ENCODE measurements at places on chromosomes 1 and 21.
A peak's percentile ranks its signal among the peaks of the same experiment; 100 is the strongest.

DNA sequence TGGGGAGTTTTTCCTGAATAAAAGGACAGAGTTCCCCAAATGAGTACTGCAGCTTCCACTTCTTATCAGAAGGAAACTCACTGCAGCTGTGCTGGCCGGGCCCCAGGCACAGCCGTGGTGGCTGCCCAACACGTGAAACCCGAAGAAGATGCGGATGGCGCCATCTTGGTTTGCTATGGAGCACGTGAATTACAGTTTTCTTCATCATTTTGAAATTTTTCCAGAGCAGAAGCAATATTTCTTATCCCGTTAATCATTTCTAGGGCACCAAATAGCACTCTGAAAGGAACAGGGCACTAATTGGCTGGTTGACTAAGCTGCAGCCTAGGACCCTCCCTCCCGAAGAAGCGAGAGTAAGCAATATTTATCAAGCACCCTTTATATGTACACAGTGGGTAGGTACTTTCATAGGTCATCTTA is 63.2 kb upstream of the EPS8L3 start:
- no peak for DNase-seq

- no peak for DNase-seq
Measured at GRCh38 chr1:162682013-162682419, 49.8 kb downstream of the DDR2 start.

- no peak for DNase-seq
Measured at GRCh38 chr1:40399984-40400704, 26.6 kb downstream of the SMAP2 start.

GRCh38 chr1:172484252-172484651 is 40.4 kb upstream of the PIGC start:
- no peak for DNase-seq

GRCh38 chr21:22993822-22994574 is 1995.8 kb downstream of the NCAM2 start:
- DNase-seq: no peak

DNA sequence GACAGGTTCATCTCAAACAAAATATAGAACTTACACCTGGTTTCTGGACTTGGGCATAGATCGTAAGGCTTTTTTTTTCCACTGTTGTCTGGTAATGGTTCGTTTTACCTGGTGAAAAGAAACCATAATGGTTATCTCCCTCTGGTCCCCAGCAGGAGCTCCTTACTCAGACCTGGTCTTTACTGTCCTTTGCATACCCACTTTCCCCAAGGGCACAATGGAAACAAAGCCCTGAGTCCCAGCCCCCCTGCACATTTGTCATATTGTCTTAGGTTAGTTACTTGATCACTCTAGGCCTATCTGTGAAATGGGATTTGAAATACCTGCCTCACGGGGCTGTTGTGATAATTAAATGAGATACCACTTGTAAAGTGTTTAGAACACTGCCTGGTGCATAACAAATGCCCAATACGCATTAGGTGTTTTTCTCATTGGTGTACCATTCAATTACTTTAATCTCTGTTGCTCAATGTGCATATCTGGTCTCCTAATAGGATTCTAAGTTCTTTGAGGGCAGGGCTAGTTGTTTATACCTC is 27.0 kb downstream of the SLAMF1 start:
- no peak for DNase-seq

DNA sequence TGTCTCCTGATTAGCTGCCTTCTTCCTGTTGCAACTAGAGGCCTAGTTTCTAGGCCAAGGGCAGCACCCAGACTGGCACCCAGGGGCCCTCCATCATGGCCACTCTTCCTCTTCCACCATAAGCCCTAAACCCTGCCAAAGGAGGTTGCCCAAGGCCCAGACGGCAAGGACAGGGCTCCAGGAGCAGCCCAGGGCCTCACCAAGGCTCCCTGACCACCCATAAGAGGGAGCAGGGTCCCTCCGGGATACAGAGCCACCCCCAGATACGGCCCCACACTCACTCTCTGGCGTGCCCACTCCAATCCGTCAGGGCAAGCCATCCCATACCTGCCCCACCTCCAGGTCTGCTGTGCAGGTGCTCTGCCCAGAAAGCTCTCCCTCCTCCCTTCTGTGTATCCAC is 79.9 kb downstream of the ITPKB start:
- DNase-seq: no peak

GRCh38 chr1:107594536-107594935 is 370.4 kb downstream of the VAV3 start:
- no peak for DNase-seq

GRCh38 chr1:37040261-37040660 is 5.9 kb upstream of the GRIK3 start:
- DNase-seq: no peak

- DNase-seq: no peak
Measured at GRCh38 chr21:26127918-26128317, 42.7 kb downstream of the APP start.

- no peak for DNase-seq
Measured at GRCh38 chr1:81754424-81754823, 46.3 kb upstream of the ADGRL2 start.

- DNase-seq: no peak
Measured at GRCh38 chr1:59522925-59523505, 226.1 kb downstream of the FGGY start.

- no peak for DNase-seq
Measured at GRCh38 chr1:81760477-81761097, 40.1 kb upstream of the ADGRL2 start.

- DNase-seq: no peak
Measured at GRCh38 chr1:53467391-53467790, 8.2 kb downstream of the DMRTB1 start.

DNA sequence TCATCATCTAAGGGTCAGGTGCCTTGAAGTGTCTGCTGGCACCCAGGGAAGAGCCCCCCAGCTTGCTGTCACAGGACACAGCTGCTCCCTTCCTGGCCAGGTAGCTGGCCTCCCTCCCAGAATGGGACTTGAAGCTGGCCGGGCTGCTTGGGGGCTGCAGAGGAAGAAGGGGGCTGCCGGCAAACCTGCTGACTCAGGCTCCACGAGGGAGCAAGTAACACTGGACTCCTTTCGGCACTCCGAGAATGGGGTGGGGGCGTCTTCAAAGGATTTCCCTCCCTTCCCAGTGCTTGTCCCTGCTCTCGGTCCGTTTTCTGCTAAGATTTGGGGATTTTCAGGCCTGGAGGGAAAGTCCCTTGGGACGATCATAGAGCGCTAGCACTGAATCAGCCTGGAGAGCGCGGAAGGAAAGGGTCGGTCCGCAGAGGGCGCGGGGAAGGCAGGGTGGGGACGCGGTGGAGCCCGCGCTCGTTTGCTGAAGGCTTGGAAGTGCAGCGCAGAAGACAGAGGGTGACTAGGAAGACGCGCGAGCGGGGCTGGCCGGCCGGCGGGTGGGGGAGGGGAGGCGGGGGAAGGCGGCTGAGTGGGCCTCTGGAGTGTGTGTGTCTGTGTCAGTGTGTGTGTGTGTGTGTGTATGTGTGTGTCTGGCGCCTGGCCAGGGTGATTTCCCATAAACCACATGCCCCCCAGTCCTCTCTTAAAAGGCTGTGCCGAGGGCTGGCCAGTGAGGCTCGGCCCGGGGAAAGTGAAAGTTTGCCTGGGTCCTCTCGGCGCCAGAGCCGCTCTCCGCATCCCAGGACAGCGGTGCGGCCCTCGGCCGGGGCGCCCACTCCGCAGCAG is at the start of gene CSF1:
CSF1 (plus strand) TSS at position 727 of the 840 bp plus-strand sequence. CDS start 175 bp downstream, outside the sequence.
- peak; percentile 69 for DNase-seq

DNA sequence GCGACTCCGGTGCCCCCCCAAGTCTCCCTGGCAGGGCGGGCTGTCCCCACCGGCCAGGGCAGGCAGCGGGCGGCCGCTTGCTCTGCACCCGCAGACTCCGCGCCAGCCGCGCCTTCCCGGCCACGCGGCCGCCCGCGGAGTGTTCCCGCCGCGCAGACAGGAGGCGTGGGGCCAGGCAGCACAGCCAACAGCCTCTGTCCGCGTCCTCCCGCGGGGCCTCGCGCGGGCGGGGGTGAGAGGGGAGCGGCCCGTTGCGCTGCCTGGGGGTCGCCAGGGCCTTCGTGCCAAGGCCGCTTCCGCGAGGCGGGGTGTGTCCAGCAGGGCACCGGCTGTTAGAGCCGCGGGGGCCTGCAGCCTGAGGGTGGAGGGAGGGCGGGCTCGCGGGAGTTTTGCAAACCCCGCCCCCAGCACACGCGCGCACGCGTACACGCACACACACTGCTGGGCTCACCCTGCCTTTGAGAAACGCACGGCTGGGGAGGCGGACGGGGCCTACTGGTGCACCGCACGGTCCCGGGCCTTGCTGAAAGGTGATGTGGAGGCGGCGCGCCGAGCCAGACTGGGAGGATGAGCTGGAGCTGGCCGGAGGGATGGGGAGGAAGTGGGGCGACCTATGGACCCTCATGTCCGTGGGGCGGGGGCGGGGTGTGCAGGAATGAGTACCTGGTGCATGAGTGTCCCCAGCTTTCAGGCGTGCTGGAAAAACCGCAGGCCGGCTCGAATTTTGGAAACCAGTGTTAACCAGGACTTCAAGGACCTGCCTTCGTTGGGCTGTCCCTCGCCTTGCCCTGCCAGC is 41.5 kb downstream of the KIAA1614 start:
- no peak for DNase-seq

GRCh38 chr21:30463713-30464112 is 16.5 kb downstream of the KRTAP19-1 start:
- no peak for DNase-seq

GRCh38 chr1:197692965-197693364 is 82.3 kb downstream of the DENND1B start:
- no peak for DNase-seq

- DNase-seq: peak; percentile 56
Measured at GRCh38 chr1:18949686-18950400, 6.6 kb downstream of the IFFO2 start.

DNA sequence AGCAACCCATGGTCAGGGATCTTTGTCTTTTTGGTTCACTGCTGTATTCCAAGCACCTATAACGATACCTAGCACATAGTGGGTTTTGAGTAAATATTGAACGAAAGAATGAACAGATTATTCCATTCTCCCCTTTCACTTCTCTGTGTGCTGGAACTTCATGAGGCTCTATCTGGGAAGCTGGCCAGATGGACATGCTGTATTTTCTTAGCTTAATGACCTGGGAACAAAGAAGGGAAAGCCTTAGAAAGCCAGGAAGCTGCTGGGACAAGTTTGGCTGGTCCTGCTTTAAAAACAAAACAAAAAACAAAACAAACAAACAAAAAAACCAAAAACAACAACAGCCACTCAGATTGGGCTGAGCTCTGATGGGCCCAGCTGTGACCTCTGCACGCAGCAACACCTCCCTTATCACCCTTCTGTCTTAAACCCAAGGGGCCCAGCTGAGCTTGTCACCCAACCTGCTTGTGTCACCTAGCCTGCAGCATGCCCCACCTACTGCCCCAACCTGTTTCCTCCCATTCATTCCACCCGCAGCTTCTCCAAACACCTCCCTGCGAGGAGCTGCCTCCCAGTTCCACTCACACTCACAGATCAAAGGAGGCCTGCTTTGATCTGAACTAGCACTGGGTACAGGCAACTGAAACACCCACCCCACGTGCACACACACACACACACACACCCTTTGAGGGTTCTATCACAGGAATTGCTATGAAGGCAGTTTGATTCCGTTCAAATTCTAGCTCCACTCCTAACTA is 37.1 kb downstream of the SLC30A1 start:
- DNase-seq: no peak

DNA sequence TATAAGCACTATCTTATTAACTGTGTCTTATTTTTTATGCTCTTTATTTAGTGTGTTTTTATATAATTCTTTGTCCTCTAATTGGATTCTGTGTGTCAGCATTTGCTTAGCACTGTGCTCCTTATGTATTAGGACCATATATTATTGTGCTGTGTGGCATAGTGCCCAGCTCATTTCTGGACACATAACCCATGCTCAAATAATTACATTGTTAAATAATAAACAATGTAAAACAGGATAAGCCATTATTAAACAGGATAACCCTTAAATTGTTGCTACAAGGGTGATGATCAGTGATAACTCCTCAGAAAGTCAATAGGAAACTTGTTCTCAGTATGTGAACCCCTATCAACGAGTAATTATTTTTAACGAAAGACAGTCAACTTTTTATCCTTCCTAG is 150.4 kb downstream of the ADGRL4 start:
- DNase-seq: no peak

- DNase-seq: no peak
Measured at GRCh38 chr21:29991624-29992023, 51.8 kb upstream of the GRIK1 start.

GRCh38 chr1:223230161-223230881 is 87.3 kb upstream of the TLR5 start:
- no peak for DNase-seq

DNA sequence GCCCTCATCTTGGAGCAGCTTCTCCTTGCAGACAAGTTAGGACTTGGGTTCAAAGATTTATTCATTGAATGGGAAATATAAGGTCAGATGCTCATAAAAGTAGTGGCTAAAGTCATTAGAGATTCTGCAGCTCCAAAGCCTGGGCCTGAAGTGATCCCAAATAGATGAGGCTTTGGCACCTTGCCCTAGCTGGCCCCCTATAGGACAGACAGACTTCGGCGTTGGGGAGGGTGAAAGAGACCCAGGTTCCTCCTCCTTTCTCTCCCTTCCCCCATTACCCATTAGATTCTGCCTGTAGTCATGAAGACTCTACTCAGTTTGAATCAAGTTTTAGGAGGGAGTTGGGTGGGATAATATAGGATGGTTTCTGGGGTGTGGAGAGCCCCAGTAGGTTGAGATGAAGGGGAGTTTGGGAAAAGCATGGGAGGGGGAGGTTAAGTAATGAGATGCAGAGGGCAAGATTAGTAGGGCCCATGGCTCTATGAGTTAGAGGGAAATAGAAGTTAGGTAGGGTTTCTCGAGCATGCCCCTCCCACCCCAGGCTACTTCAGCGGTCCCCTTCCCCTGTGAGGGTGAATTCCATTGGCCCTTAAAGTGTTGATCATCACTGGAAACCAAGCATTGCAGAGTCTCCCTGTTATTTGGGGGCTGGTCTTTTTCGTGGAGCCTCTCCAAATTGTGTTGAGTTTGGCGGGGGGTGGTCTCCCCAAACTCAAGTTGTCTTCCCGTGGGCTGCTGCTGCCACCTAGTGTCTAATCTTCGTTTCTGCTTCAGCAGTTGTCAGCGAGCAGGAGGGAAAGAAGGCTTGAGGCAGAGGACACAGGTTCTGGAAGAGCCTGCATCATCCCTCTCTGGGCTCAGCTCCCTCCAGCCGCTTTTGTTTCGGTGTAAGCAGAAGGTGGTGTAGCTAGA is 2.1 kb upstream of the AHDC1 start:
- DNase-seq: no peak

DNA sequence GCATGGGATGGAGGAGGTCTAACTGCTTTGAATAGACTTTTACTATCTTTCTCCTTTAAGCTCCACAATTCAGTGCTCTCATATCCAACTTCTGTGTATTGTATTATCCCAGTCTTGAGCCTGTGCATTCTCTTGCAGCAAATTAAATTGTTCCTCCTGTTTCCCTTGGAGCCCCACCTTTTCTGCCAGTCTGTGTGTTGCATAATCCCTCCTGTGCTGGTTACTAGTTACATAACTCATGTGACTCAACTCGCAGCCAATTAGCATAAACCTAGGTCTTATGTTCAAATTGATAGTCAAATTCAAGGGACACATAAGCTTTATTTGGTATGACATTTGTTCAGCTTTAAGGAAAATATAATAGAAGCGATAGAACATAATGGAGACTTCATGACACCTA is 1863.5 kb downstream of the MRPL39 start:
- DNase-seq: no peak

All from right renal cortex interstitium (tissue), 3 donors.